ENCODE measurements at places on chromosomes 5 and 9.

- no peak for DNase-seq
Observed at GRCh38 chr5:96876292-96876850, at the start of gene ERAP2. Gene ERAP2, plus strand, starts transcription at chr5:96876500. Its CDS starts 3,186 bp downstream, at chr5:96879686.

DNA sequence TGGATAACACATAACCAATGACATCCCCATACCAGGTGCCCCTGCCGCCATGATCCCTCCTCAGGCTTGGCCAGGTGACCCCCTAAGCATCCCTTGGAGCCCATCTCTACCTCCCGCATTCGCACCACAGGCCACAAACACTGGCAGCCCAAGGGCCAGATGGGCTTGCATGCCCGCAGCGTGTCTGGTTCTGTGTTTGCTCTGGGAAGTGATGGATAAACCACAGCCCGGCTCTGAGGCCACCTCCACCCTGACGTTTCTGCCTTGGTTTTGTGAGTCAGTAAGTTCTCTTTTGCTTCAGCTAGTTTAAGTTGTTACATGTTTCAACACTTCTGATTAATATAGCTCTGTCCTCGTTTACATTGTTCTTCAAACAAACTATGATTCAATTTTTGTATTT lies 172.4 kb upstream of the PHYKPL start:
- DNase-seq, result no peak

GRCh38 chr9:69307446-69308205 lies 17.4 kb upstream of the ENTREP1 start:
- no peak for DNase-seq

DNA sequence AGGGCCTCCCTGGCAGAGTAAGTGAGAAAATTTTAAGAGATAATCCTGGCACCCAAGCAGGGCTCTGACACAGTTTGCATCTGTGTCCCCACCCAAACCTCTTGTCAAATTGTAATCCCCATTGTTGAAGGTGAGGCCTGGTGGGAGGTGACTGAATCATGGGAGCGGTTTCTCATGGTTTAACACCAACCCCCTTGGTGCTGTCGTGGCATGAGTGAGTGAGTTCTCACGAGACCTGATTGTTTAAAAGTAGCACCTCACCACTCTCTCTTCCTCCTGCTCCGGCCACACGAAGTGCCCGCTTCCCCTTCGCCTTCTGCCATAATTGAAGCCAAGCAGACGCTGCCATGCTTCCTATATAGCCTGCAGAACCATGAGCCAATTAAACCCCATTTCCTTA lies 80.1 kb downstream of the FBXW11 start:
- DNase-seq, result no peak

GRCh38 chr9:15295761-15296405 lies 11.1 kb downstream of the TTC39B start:
- DNase-seq, result no peak

DNA sequence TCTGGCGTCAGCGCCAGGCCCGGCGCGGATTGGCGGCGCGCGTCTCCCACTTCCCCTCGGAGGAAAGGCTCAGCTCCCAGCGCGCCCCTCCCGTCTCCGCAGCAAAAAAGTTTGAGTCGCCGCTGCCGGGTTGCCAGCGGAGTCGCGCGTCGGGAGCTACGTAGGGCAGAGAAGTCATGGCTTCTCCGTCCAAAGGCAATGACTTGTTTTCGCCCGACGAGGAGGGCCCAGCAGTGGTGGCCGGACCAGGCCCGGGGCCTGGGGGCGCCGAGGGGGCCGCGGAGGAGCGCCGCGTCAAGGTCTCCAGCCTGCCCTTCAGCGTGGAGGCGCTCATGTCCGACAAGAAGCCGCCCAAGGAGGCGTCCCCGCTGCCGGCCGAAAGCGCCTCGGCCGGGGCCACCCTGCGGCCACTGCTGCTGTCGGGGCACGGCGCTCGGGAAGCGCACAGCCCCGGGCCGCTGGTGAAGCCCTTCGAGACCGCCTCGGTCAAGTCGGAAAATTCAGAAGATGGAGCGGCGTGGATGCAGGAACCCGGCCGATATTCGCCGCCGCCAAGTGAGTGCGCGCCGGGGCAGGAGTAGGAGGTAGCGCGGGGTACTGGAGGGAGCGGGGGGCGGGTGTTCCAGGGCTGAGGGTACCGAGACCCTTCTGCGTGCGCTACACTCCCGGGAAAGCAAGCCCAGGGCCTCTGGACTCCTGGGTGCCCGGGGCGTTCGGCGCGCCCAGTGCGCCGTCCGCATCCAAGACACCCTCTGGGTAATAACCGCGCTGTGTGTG lies at the start of gene MSX2:
TSS of gene MSX2 (plus strand) at position 99 of the 777 bp plus-strand sequence. CDS start at position 177, 78 bp downstream.
- peak; percentile 18 for DNase-seq

GRCh38 chr5:179820127-179820482 lies 600 bp upstream of the SQSTM1 start:
- no peak for DNase-seq

- DNase-seq, result no peak
Observed at GRCh38 chr5:148740966-148741742, 85.3 kb upstream of the ADRB2 start.

DNA sequence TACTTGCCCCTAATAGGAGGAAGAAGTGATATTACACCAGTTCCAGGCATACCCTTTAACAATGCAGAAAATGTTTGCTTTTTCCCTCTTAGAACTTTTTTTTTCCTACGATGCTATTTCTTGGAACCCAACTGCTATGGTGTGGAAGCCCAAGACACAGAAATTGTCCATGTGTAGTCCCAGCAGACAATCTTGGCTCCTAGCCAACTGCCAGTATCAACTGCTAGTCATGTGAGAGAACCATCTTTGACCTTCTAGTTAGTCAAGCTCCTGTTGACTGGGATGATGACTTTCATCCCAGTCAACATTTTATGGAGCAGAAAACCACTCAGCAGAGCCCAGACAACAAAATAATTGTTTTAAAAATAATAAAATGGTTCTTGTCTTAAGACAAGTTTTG lies 532.4 kb downstream of the TLR4 start:
- DNase-seq, result no peak

DNA sequence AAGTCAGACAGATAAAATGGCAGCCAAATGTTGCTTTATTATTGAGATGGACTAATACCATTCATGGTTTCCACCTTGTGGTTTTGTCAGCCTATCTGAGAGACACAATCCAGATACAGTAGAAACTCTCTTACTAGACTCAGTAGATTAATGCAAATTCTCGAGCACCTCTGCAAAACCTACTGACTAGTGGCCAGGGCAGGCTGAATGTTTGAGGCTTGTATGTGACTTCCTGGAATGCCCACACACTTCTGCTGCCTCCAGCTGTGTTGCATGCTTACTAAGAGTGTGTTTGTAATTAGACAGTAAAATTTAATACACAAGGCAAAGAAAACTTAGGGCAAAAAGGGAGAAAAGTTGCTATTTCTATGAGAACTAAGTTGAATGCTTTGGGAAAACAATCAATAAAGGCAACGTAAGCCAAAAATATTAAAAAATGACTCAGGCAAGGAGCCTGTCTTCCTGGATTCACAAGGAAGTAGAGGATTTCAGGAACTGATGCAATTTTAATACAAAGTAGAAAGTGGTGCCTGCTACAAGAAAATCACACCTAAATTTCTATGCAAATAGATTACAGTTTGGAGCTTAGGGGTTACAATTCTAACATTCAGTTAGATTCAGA lies 30.2 kb upstream of the CCNG1 start:
- no peak for DNase-seq

DNA sequence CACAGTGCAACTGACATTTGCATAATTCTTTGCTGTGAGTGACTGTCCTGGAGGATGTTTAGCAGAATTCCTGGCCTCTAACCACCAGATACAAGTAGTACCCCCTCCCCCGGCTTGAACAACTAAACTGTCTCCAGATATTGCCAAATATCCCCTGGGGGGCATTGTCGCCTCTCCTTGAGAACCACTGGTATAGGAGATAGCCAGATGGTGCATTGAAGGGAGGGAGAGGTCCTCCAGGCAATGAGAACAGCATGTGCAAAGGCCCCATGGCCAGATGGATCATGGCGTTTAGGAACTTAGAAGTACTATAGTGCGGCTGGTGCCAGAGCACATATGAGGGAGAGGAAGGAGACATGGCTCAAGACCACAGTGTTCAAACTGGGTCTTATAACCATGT lies 18.9 kb upstream of the ORM1 start:
- no peak for DNase-seq

- DNase-seq, result no peak
Observed at GRCh38 chr9:4927701-4928100, 57.4 kb upstream of the JAK2 start.

DNA sequence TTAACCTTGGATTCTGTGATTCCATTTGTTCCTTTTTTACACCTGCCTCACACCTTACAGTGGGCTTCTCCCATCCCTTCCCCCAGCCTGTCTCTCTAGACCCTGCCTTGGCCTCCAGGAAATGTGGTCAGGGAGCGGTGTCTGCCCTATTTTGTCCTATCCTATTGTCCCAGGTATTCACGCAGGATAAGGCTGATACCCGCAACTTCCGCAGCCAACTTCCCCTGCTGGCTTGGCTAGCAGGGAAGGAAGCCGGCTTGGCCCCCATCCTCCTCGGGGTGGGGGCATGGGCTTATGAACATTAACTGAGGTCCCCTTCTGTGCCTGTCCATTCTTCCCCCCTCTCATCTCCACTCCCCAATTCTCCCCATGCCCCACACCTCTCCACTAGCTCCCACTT lies 3.5 kb downstream of the CSF1R start:
- no peak for DNase-seq

GRCh38 chr9:99850736-99851499 lies 29.2 kb downstream of the NR4A3 start:
- DNase-seq, result no peak

DNA sequence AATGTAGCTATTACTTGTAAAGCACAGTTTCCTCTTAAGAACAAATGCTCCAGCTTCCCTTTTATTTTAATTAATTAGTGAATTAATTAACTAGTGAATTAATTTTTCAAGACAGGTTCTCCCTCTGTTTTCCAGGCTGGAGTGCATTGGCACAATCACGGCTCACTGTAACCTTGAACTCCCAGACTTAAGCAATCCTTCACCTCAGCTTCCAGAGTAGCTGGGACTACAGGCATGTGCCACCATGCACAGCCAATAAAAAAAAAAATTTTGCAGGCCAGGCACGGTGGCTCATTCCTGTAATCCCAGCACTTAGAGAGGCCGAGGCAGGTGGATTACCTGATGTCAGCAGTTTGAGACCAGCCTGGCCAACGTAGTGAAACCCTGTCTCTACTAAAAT lies 44.1 kb downstream of the FCHO2 start:
- DNase-seq, result no peak

GRCh38 chr5:1751026-1751863 lies 48.4 kb downstream of the MRPL36 start:
- DNase-seq, result no peak

- no peak for DNase-seq
Observed at GRCh38 chr9:20490246-20490834, 132.0 kb downstream of the MLLT3 start.

GRCh38 chr9:86073839-86074238 lies 25.5 kb downstream of the GOLM1 start:
- no peak for DNase-seq

Data from stimulated activated CD4-positive, alpha-beta T cell treated with anti-CD3 and anti-CD28 coated beads, Interleukin-12 subunit alpha, Interleukin-12 subunit beta, amount 100 ng/mL, for 24 hours (primary cell).